Forelimb muscle (tissue), 1 donor: ENCODE measurements at places on chromosomes 2 and 18. TPM values are rescaled to one million over a fixed set of nuclear protein-coding genes. Genes with fewer than 3 reads are reported as not detected.

- no peak for DNase-seq
Observed at GRCh38 chr2:155980941-155981560, 351.5 kb downstream of the NR4A2 start.

DNA sequence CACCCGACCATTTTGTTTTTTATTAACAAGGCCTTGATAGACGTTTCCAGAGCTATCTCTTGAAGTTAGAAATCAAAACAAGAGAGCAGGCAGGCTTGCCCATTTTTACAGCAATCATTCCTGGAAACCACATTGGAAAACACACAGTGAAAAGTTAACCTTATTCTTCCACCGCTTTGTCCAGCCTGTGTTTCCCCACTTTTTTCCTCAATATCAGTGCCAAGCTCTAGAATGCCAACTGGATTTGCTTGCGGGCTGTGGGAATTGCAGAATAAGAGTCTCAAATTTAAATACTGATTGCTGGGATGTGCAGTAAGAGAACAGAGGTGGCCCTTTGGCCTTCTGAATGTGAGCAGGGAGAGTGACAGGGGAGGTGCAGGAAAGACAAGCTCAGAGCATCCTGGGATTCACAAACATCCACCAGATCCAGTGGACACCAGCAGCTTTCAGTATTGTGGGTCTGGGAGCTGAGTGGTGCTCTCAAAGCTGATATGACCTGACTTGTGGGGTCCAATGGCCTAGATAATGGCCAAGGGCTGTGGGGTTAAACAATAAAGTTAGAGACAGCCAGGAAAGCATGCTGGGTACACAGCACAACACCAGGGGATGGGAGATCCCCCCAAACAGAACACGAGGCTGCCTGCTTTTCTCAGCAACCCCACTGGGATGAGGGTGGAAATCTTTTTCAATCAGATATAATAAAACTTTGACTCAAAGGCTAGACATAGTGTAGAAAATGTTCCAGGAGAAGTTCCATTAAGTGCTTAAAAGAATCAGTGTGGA lies 15.5 kb downstream of the CYP1B1 start:
- DNase-seq = no peak

- no peak for DNase-seq
Observed at GRCh38 chr18:4720518-4720917, 265.4 kb upstream of the DLGAP1 start.

- DNase-seq = no peak
Observed at GRCh38 chr2:27049422-27050280, 1.8 kb upstream of the AGBL5 start.

DNA sequence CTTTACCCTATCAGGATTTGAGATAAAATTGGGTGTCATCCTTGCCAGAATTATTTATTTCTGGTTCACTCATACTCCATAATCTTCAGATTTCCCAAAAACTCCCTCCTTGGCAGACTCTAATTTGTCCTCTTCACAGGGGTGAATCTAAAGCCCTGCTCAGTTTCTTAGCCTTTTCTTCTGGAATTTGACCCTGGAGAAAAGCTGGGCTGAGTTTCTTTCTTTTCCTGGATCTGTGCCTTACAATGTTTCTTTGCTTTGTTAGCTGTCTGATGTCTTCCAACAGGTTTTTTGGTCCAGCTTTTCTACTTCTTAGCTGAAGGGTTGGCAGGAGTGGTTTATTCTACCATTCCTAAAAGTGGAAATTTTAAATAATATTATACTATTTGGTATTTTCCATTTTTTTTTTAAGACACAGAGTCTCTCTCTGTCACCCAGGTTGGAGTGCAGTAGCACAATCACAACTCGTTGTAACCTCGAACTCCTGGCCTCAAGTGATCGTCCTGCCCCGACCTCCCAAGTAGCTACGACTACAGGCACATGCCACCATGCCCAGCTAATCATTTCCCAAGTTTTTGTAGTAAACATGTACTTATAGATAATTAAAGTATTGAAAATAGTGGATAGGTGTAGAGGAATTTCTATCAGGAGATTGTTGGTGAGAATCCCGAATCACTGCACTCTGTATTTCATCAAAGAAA lies 138.4 kb upstream of the TWIST2 start:
- DNase-seq = peak; percentile 84

DNA sequence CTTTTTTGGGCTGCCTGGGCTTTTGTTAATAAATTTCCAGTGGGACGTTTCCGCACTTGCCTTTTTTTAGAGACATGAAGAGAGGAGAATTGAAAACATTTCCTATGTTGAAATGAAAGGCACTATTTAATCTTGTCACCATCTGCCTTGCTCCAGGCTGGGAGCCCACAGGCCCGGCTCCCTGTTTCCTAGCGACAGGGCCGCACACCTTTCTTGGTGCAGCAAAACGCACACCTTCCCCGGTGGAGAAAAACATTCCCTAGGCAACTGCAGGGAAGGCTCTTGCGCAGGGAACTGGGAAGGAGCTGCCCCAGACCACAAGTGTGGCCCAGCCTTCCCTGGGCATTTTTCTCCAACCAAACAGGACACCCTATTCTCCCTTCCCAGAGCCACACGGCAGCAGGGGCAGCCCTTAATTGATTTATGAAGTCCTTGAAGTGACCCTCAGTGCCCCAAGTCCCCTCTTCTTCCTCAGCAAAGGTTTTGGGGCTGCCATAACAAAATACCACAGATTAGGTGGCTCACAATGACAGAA lies 132.9 kb upstream of the MSH6 start:
- DNase-seq = no peak

DNA sequence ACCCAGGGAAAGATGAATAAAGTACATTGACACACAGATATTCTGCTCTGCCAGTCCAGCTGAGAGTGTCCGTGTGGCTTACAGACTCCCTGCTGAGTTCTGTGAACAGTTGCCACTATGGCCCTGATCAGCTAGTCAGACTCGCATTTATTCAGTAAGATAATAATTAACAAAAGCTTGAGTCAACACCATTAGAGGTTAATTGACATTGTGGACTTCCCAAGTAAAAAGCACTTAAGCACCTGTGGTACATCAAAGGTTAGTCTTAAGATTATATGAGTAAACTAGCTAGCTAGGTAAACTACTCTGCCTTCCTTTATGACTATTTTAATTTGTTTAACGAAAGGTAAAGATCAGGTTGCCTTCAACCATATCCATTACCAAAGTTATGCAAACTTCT lies 33.7 kb downstream of the ANKRD30B start:
- DNase-seq = no peak

DNA sequence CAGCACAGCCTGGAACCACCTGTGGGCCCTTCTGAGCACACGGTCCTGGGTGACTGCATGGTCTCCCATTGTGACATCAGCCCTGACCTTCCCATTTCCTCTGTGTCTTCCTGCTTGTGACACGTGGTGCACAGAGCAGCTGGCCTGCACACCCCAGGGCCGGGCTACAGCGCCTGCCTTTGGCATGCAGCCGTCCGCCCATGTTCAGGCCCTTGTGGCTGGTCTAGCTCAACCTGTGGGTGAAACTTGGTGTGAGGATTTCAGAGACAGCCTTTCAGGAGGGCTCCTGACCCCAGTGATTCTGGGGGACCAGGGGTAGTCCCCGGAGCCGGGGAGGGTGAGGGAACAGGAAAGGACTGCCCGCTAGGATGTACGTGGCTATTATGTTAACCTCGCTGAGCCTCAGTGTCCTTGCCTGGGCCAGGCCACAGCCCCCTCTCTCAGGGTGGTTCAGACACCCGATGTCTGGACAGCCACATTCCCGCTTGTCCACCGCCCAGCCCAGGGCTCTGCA lies 284.8 kb upstream of the HS6ST1 start:
- no peak for DNase-seq

- DNase-seq = no peak
Observed at GRCh38 chr2:3254442-3254941, 123.1 kb downstream of the EIPR1 start.

GRCh38 chr2:159200498-159200897 lies 86.0 kb downstream of the WDSUB1 start:
- no peak for DNase-seq

GRCh38 chr2:28697602-28698149 lies 54.0 kb upstream of the PPP1CB start:
- DNase-seq = no peak

CD28 gene
- 3.4 TPM for polyA plus RNA-seq

ASPRV1 gene
- 2.9 TPM for polyA plus RNA-seq

RFTN2 gene
- polyA plus RNA-seq = 15.2 TPM
